NCI-H1105 (cell line): ENCODE measurements at places on chromosomes 2 and 18.

DNA sequence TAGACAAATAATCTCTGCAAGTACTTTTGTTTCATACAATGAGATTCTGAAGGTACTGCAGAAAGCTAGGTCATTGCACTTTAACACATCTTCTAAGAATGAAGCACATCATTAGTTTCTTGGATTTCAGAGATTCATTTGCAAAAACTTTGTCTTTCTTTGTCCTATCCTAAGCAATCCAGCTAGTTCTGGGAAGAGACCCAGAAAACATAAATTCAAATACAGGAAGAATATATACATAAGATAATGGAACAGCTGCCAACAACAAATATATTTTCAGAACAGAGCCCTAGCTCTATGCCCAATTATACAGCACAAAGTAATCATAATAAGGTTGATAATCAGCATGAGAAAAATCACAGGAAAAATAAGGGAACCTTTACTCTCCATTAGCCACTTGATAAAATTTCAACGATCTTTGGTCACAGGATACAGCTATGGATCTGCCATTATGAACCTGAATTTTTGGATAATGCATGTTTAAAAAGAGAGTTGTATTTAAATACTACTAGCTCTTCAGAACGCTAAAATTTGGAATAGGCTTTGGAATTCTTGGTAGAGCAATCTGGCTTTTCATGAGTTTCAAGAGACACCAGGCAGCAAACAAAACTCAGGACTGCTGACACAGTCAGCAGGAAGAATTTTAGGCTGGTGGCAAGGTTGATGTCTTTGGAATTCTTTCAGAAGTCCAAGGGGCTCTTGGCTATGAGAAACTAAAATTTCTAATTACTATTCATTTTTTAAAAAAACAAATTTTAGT lies 250.4 kb upstream of the SMIM21 start:
- DNase-seq: no peak

DNA sequence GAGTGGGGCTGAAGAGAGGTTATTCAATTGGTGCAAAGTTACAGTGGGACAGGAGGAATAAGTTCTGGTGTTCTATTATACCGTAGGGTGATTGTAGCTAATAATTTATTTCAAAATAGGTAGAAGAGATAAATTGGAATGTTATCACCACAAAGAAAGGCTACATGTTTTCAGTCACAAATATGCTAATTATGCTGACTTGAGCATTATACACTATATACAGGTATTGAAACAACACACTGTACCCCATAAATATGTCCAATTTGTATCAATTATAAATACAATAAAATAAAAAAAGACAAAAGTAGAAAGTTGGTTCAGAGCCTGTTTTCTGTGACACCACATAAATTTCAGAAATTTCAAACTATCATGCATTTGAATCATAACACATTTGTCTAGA lies 97.7 kb downstream of the CDH19 start:
- no peak for DNase-seq

- no peak for DNase-seq
Measured at GRCh38 chr2:38619458-38620164, 16.9 kb upstream of the HNRNPLL start.

GRCh38 chr2:240601061-240601830 lies 14.7 kb downstream of the CAPN10 start:
- DNase-seq: no peak

DNA sequence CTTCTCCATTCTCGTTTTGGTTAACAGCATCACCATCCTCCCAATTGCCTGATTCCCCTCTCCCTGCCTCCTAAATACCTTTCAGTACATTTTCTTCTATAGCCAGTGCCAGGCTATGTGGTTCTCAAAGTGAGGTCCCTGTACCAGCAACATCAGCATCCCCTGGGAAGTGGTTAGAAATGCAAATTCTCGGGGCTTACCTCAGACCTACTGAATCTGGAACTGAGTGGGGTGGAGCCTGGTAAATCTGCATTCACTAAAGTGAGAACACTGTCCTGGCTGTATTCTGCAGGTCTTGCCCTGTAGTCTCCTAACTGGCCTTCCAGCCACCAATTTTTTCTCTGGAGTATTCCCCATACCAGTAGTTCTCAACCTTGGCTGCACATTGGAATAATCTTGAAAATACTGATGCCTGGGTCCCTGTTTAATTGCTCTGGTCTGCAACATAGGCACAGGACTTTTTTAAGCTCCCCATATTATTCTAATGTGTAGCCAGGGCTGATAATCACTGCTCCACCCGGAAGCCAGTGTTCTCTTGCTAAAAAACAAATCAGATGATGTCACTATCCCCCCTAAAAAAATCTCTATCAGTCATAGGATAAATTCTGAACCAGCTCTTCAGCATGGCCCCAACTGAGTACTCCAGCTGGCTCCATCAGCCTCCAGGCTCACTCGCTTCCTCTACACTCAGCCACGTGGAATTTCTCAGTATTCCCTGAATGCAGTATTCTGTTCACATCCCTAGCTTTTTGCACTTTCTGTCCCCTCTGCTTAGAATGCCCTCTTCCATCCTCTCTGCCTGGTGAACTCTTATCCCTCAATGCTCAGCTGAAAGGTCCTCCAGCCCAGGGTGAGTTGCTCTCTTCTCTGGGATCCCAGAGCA lies 98.4 kb downstream of the CDK15 start:
- no peak for DNase-seq

DNA sequence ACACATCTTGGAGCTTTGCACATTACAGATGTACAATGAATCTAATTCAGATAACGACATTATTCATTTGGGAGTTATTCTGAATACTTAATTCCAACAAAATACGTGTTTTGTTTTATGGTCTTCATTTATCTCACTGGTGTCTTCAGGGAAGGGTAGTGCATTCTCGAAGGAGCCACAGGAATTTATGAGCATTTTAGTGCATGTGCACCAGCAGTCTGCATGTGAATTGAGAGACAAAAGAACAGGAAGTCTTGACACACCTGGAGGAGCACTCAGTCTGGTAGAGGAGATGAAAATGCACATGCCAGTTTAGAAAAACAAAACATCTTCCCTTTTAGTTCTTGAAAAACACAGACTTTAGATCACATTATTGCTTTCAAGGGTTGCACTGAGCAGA lies 228.7 kb downstream of the LRATD1 start:
- DNase-seq: no peak

GRCh38 chr2:239073270-239073669 lies 225.4 kb downstream of the TWIST2 start:
- DNase-seq: no peak

GRCh38 chr2:32534831-32535230 lies 93.0 kb upstream of the TTC27 start:
- DNase-seq: no peak

DNA sequence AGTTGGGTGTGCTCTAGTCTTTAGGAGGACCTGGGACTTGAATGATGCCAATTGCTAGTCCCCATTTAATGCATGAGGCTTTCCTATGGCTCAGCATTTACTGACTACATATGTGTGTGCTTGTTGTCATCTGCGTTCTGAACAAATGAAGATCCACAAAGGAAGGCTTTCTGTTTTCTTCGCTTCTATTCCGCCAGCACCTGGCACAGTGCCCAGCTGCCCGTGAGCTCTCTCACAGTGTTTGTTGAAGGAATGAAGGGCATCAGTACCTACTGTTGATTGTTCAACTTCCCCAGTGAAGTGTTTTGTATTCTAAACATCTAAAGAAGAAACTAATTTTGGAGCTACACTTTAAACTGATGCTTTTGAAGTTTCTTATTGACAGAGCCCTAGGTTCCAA lies 122.4 kb upstream of the LINC00305 start:
- peak; percentile 71 for DNase-seq

DNA sequence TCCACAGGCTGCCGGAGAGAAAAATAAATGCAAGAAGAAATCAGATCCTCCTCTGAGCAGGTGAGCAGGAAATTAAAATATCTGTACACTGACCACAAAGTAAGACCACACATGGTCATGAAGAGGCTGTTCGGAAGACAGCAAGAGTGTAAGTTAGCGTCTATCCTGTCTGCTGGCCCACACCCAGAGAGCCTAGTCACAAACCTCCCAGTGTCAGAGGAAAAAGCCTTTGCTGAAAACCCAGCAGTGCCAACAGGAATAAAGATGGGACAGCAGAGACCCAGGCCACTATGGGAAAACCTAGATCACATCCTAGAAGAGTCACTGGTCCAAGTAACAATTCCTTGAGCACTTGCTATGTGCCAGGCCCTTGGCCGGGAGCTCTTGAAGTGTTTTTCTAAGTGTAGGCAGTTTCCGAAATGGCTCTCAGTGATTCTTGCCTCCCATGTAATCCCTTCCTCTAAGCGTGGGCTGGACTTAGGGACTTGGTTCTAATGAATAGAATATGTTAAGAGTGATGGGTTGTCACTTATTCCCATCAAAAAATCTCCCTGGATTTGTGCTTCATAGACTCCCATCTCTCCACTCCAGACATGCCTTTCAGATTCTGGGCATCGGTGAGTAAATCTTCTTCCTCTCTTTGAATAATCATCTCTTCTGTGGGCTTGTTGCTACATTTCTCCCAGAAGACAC lies 110.9 kb upstream of the PKDCC start:
- no peak for DNase-seq

DNA sequence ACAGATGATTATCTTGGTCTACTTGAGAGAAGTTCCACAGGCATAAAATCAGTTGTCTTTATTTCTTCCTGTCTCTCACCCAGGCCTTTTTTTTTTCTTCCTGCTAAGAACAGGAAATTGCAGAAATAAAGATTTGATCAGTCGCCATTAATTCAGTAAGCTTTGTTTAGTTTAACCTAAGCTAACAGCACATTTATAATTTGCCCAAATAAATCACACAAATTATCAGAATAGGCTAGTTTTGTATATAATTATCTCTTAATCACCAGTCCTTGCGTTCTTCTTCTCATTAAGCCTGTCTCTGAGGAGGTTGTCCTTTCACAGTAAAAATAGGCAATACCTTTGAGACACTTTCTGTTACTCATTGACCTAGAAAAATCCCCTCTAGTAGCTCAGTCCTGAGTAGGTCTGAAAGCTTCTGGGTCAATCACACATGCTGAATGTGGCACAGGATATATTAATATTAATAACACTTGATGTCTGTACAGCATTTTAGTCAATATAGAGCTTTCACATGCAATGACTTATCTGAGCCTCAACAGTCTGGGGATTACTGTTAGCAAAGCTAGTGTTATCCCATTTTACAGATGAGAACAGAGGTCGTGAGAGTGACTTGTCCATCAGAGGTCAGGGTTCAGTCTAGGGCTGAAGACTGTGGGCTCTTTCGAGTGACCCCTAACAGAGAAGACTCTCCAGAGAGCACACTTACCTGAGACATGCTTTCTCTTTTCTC lies 11.2 kb upstream of the STK17B start:
- DNase-seq: no peak

DNA sequence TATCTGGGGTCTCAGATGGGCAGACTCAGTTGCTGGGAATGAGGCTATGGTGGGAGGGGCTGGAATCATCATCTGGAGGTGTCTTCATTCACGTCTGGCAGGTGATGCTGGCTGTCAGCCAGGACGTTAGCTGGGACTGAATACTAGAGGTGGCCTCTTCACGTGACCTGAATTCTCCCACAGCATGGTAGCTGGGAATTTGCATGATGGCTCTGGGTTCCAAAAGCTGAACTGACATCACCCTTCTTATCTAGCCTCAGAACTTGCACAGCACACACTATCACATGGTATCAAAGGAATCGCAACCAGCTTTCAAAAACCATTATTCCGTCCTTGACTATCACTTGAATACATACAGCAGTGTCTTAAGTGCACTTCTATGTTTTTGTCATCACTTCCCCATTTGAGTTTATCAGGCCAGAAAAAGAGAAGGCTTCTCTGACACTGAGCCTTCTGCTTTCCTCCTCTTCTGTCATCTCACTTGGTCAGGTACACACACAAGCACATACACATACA lies 53.0 kb upstream of the LRP2 start:
- DNase-seq: no peak

DNA sequence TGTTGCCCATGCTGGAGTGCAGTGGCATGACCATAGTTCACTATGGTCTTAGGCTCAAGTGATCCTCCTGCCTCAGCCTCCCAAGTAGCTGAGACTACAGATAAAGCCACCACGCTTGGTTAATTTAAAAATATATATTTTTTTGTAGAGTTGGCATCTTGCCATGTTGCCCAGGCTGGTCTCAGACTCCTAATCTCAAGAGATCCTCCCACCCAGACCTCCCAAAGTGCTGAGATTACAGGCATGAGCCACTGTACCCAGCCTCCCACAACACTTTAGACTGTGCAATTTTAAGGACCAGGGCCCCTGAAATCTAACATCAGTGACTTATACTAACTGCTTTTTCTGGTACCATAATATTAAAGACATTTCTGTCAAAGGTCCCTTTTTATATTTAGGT lies 5.2 kb downstream of the TXNDC2 start:
- DNase-seq: no peak

DNA sequence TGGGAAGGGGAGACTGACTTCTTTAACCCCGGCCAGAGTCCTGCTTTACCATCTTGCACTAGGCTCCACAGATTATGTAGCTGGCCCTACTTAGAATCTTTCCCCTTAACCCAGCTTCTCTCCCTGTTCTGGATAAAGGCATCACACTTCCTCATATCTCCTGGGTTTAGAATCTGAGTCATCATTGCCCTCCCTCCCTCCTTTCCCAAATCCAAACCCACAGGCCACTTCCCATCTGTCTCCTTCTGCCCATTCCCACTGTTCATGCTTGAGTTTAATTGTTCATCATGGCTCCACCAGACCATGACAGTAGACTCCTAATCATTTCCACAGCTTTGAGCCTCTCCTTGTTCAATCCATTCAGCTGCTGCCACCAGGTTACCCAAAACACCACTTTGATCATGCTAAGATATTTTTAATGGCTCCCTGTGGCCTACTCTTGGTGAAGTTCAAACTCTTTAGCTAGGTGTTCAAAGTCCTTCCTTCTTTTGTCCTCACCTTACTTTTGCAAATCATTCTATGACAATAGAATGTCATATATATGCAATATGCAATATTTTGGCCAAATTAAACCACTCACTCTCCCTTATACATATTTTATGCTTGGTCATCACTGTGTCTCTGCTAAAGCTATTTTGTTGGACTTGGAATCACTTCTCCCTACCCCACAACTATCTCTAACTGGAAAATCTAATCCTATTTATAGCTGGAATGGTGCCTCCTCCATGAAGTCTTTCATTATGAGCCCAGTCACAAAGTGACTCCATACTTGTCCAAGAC lies 5.5 kb downstream of the PDE11A start:
- DNase-seq: no peak

DNA sequence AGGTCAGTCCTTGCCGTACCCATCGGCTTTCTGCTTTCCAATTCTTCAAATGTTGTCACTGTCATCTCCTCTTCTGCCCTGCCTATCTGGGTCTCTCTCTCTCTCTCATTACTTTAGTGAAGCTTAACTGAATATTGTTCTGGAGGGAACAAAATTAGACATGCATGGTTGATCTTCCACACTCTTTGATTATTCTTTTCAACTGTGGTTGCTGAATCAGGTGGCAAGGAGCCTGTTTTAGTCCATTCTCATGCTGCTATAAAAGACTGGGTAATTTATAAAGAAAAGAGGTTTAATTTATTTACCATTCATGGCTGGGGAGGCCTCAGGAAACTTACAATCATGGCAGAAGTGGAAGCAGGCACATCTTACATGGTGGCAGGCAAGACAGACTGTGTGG lies 157.9 kb downstream of the ARL4C start:
- no peak for DNase-seq

GRCh38 chr2:135944625-135945024 lies 40.8 kb downstream of the DARS1 start:
- DNase-seq: no peak

- DNase-seq: peak; percentile 17
Measured at GRCh38 chr2:174485788-174486562, 854 bp downstream of the GPR155 start.
